Kasumi-1 (cell line): ENCODE measurements at places on chromosomes 13 and 19.

GRCh38 chr19:31532034-31532433 lies 182.8 kb upstream of the TSHZ3 start:
- DNase-seq = no peak

DNA sequence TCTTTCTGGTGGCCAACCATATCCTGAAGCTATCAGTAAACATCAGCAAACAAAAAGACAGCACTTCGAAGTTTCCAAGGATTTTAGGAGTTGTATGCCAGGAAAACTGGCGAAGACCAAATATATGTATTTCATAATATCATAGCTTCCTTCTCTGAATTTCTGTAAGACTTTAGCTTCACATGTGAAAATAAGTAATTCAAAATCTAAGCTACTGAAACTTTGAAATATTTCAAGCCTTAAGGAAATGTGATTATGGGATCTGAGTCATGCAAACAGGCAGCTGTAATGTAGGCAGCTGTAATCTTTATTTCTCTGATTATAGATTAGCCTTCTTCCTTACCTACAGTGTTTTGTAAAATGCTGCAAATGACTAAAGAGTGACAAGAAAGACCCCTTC lies 70.7 kb upstream of the ANKRD10 start:
- DNase-seq = no peak

DNA sequence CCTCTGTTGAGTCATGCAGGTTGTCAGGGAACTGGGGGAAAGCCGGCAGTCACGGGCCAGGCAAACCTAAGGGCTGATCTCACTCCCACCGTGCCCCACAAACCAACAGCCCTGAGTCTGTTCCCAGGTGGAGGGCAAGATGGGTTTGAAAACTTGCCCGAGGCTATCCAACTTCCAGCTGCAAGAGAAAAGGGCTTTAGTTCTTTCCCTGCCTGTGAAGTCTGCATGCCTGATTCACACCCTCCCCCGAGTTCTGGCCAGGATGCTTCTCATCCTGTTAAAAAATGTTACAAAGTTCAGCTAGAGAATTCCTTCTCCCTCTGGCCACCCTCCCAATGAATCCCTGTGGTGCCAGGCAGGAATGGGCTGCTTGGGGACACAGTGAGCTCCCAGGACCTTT lies 33.1 kb downstream of the MYO16 start:
- DNase-seq = no peak

DNA sequence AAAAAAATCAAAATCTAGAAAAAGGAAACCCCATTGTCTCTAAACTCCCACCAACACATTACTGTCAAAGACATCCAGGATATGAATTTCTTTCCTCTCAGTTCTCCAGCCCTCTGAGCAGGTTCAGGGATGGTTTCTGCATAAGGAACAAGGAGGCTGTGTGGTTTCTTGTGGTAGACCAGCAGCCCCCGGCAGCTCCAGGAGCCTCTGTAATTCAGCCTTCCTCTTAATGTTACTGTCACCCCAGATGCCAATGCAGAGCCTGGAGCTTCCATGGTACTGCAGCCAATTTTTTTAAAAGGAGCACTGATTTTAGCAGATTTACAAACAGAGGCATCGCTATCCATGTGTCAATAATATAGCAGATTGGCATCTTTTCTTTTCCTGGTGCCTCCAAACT lies 100.6 kb upstream of the FAM216B start:
- DNase-seq = no peak

- DNase-seq = no peak
Observed at GRCh38 chr13:31894931-31895330, 136.6 kb upstream of the FRY start.

- no peak for DNase-seq
Observed at GRCh38 chr13:39787086-39787487, 131.6 kb downstream of the COG6 start.

DNA sequence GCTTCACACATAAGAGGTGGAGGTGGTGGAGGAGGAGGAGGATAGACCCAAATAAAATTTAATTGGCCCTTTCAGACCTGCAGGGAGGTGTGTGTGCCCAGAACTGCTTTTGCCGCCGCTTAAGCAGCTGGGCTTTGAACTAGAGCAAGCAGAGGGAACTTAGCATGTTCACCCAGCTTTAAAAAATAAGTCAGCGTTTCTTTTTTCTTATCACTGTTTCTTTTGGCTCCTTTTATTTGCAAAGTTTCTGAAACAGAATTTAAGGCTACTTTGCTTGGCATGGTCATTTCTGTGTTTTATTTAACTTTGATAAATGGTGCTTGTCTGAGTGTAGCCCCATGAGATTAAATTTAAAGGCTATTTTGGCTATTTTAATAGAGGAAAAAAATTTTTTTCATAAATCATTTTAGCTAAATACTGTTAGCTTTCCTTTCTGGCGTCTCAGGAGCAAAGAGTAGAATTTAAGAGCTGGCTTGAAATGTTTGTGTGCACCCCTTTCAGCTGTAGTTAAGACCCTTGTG lies 43.3 kb upstream of the RNF113B start:
- no peak for DNase-seq

DNA sequence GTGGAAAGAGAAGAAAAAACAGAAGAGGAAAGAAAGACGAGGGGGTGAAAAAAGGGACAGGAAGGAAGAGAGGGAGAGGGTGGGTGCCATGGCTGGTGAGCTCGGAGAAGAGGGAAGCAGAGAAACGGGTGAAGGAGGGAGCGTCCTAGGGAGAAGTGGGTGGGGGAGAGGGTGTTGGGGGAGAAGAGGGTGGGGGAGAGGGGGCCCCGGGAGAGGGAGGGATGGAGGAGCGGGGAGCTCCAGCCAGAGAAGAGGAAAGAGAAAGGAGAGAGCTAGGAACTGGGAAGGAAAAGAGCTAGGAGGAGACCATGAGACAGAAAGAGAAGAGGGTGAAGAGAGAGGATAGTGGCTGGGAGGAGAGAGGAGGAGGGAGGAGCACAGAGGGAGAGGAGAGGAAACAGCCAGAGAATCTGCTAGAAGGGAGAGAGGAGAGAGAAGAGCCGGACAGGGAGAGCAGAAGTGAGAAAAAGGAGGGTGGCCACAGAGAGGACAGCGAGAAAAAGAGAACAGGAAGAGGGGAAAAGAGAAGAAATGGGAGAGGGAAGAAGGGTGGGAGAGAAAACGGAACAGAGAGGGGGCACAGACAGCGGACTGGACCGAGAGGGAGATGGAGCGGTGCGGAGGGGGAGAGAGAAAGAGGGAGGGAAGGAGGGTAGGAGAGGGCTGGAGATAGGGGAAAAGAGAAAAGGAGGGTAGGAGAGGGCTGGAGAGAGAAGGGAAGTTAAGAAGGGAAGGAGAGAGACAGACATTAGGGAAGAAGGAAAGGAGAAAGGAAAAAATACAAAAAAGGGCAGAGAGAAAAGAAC lies 11.9 kb upstream of the GARIN5A start:
- peak; percentile 9 for DNase-seq

GRCh38 chr13:30091691-30092090 lies 215.7 kb downstream of the KATNAL1 start:
- DNase-seq = no peak

DNA sequence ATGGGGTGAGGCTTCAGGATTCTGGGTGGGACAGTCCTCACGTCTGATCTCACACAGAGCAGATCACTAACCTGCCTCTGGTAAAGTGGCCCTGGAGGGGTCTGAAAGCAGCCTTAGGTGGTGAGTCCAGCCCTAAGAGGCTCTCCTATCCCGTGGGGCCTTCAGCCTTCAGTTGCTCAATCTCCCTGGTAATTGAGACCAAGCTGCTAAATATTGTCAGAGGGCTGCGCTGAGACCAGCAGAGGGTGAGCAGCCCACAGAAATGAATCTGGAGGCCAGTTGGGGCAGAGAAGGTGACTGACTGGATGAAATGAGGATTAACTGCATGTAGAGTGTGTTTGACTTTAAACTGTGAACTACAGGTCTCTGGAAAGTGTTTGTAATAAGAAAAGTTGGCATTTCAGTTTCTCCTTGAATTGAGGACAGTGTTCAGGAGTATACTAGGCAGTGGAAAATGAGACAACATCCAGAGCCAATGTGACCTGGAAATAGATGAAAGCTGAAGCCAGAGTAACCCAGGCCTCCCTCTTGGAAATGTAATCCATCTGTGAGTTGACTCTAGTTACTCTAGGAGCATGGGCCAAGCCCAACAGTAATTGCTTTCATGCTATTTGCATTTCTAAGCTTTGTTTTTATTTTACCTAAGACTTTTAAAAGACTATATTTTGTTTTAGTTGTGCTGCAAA lies 14.3 kb upstream of the HSPH1 start:
- DNase-seq = no peak

DNA sequence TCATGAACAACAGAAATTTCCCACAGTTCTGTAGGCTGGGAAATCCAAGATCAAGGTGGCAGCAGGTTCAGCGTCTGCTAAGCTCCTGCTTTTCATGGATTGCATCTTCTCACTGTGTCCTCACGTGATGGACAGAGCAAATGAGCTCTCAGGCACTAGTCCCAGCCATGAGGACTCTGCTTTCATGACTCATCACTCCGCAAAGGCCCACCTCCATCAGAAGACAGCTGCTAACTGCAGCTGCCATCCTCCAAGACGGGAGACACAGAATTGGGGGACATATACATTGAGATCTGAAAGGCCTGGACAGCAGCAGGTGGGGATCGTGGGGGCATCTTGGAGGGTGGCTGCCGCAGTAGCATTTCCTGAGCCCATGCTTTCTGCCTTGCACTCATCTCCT lies 44.4 kb upstream of the SPATA13 start:
- no peak for DNase-seq

DNA sequence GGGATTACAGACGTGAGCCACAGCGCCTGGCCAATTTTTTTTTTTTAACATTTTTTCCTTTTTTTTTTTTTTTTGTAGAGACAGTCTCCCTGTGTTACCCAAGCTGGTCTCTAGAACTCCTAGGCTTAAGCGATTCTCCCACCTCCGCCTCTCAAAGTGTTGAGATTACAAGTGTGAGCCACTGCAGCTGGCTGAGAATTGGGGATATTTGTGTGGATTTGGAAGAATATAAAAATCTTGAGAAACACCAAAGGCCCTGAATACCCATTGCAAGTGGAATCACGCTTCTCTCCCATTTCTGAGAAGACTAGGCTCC lies 79.9 kb upstream of the ABCC4 start:
- DNase-seq = no peak

- no peak for DNase-seq
Observed at GRCh38 chr13:112941349-112941748, 27.7 kb upstream of the MCF2L start.

DNA sequence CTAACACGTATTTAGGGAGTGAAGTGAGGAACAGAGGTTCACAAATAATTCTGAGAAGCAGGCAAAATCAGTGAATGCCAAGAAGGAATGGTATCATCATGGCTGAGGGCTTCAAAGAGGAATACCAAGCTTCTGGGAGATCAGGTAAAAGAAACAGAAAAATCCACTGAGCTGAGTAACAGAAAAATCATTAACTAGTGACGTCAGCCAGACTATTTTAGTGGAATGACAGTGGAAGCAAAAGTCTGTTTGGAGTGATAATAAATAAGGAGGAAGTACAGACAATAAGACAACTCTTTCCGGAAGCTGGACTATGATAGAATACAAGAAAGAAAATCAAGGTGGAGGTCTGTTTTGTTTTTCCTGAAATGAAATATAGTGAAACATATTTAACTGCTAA lies 83.5 kb downstream of the SACS start:
- no peak for DNase-seq

DNA sequence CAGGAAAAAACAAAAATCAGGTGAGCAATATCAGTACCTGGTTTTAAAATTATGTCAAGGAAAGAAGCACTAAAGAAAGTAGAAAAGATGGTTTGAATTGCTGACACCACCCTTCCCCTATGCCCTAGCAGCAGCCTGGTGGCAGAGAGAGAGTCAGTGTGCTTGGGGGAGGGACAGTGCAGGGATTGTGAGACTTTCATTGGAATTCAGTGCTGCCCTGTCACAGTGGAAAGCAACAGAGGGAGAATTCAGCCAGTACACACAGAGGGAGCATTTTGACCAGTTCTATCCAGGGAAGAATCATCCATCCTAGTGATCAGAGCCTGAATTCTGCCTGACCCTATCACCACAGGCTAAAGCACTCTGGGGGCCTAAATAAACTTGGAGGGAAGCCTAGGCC lies 222.4 kb upstream of the PCDH17 start:
- DNase-seq = no peak

- no peak for DNase-seq
Observed at GRCh38 chr13:79710376-79710775, 229.4 kb downstream of the NDFIP2 start.

- DNase-seq = no peak
Observed at GRCh38 chr13:113607056-113607888, 22.7 kb downstream of the TFDP1 start.

GRCh38 chr13:103282571-103283450 lies 216.6 kb upstream of the SLC10A2 start:
- no peak for DNase-seq

- DNase-seq = peak; percentile 97
Observed at GRCh38 chr19:17721821-17722220, 2.5 kb downstream of the MAP1S start.

GRCh38 chr13:110756219-110756631 lies 42.7 kb downstream of the ING1 start:
- DNase-seq = no peak
